PC-3 (cell line): ENCODE measurements at places on chromosomes 3 and 15. TPM values are rescaled to one million over a fixed set of nuclear protein-coding genes. Genes with fewer than 3 reads are reported as not detected.

DNA sequence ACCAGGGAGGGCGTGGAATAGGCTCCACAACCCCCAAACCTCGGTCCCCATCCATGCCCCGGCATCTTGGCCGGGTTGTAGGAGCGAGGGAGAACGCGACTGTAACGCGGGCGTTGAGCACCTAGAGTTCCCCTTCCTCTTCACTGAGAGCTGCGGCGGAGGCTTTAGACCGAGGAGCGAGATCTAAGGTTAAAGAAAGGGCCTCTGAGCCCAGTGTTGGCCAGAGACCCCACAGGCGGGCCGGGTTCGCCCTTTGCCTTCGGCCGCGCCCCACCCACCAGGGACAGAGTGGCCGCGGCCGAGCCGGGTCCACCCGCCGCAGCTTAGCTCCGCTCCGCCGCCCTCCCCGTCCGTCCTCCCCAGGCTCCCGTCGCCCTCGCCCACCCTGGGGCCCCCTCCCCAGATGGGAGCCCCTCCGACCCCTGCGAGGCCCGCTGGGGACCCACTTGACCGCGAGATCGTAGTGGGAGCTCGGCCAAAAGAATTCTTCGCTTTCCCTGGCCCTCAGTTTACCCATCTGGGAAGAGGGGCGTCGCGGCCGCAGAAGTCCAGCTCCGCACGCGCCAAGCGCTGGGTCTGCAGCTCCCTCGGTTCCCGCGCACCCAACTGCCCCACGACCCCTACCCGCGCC, 425 bp downstream of the ANPEP start:
- DNase-seq = no peak

- no peak for DNase-seq
Observed at GRCh38 chr15:89766357-89767311, 9.5 kb upstream of the MESP2 start.

GRCh38 chr3:128226795-128227395, 73.6 kb downstream of the EEFSEC start:
- peak; percentile 39 for DNase-seq

The MED12L gene
- 0.55 and 0.92 TPM in 2 replicates for total RNA-seq

- DNase-seq = no peak
Observed at GRCh38 chr3:25695731-25696420, 31.2 kb upstream of the TOP2B start.

The BCHE gene
- 0.18 TPM in 1 of 2 replicates, not detected in the other for total RNA-seq

The CIB2 gene
- total RNA-seq = 7.3 and 10.4 TPM in 2 replicates

- DNase-seq = peak; percentile 6
Observed at GRCh38 chr15:34514251-34514670, 69.2 kb downstream of the GOLGA8B start.

The TNFSF10 gene
- total RNA-seq = 0.58 and 1.2 TPM in 2 replicates

The DPPA4 gene
- not detected in 2 replicates for total RNA-seq

GRCh38 chr3:96813820-96814650, at the start of gene EPHA6:
TSS of gene EPHA6 (plus strand) at chr3:96814594.
- peak; percentile 66 for DNase-seq

- peak; percentile 92 for DNase-seq
Observed at GRCh38 chr3:128435058-128435457, 31.6 kb downstream of the DNAJB8 start.

The RBMS3 gene
- total RNA-seq = 5.4 and 13.5 TPM in 2 replicates

DNA sequence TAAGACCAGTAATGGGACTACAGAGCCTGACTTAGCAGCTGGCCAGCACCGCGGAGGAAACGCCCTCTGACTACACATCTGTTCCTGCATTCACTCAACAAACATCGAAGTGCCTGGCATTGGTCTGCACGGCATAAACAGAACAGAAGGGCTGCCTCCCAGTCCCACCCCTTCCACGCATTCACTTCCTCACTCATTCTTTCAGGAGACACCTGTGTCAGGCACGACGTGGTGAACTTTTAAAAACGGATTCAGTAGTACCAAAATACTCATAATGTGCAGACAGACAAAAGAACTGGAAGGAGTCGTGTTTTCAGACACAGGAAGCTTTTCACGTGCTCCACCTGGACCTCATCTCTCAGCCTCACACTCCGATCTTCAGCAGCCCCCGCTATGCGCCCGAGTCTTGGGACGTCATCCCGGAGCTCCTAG, 123.3 kb downstream of the XXYLT1 start:
- DNase-seq = no peak

GRCh38 chr3:31077826-31078225, 183.4 kb upstream of the GADL1 start:
- peak; percentile 54 for DNase-seq

DNA sequence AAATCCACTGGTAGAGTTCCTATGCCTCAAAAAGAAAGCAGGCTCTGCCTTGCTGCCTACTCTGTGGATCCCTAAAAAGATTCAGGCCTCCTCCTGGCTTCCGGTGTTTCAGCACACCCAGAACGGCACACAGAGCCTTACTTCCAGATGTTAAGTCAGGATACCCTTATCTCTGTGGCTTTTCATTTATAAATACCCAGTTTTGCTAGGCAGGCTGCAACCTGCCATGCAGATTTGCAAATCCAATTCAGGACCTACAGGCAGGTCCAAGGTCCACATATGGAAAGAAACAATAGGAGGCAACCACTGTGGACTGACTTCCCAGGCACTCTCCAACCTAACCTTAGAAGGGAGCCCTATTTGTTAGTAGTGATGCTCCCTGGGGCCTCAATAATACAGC, 30.7 kb downstream of the EFL1 start:
- DNase-seq = no peak
